ENCODE measurements at places on chromosomes 13 and 19. TPM values are rescaled to one million over a fixed set of nuclear protein-coding genes. Genes with fewer than 3 reads are reported as not detected.
A peak's percentile ranks its signal among the peaks of the same experiment; 100 is the strongest.

Gene ACP7
- total RNA-seq: not detected

- H3K36me3 ChIP-seq: peaks cover 9% of the 10 kb centered on the region
- H3K4me1 ChIP-seq: no peaks in the 10 kb centered on the region
- H3K27ac ChIP-seq: no peak overlapping the region
- H3K4me3 ChIP-seq: no peak overlapping the region
- no peak for DNase-seq
These were observed 27.5 kb downstream of the SPRYD7 start for GRCh38 chr13:49908637-49909036.

DNA sequence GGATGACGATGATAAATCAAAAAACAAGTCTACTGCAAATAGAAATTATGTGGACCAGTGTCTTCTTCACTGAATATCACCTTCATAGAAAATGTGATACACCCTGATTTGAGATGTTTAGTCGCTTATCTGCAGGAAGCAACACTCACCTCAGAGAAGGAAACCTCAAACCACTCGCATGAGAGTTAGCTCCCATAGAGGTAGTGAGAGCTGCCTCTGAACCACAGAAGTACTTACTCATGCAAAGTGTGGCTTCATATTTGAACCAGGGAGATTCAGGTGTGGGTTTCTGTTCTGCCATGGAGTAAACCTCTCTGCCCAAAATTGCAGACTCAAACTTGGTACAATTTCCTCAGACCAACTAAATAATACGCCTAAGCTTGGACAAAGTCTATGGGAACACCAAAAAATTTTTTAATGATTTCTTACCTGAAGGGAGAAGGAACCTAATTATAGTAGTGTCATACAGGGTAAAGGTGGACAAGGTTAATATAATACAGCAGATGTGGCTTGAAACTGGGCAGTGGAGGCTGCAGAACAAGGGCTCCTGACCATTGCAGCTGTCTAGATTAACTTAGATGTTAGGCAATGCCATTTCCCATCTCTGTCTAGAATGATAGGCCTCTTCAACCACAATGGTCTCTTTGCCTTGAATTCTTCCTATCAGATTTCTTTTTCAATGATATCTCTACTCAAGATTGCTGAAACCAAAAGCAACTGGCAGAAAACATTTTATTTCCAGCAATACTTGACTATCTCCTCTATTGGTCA is 29.6 kb upstream of the RCBTB2 start:
- no peaks in the 10 kb centered on the region for H3K36me3 ChIP-seq
- no peaks in the 10 kb centered on the region for H3K27me3 ChIP-seq

GRCh38 chr13:97295283-97296182 is 73.4 kb downstream of the MBNL2 start:
- no peak overlapping the region for H3K4me3 ChIP-seq
- H3K36me3 ChIP-seq: no peaks in the 10 kb centered on the region
- peaks cover 5% of the 10 kb centered on the region for H3K4me1 ChIP-seq

DNA sequence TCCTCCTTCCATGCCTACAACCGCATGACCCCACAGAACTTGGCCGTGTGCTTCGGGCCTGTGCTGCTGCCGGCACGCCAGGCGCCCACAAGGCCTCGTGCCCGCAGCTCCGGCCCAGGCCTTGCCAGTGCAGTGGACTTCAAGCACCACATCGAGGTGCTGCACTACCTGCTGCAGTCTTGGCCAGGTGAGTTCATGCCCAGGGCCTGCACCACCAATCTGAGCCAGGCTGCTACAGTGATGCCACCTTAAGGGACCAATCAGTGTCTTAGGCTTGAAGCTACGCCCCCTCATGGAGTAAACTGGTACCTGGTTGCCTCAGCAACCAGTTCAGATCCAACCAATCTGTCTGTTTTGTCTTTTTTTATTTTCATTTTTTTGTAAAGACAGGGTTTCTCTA is 5.2 kb downstream of the SYDE1 start:
- no peak overlapping the region for H3K27ac ChIP-seq
- no peak overlapping the region for H3K4me3 ChIP-seq
- no peaks in the 10 kb centered on the region for H3K27me3 ChIP-seq
- peaks cover 20% of the 10 kb centered on the region for H3K4me1 ChIP-seq
- no peak for DNase-seq
- peaks cover 82% of the 10 kb centered on the region for H3K36me3 ChIP-seq

- DNase-seq: no peak
- H3K27ac ChIP-seq: peak overlapping the region; percentile 100
- no peaks in the 10 kb centered on the region for H3K27me3 ChIP-seq
- peaks cover 35% of the 10 kb centered on the region for H3K4me1 ChIP-seq
- no peak overlapping the region for H3K4me3 ChIP-seq
- H3K36me3 ChIP-seq: peaks cover 4% of the 10 kb centered on the region
These were observed 107.8 kb downstream of the KCNRG start for GRCh38 chr13:50123002-50123401.

DNA sequence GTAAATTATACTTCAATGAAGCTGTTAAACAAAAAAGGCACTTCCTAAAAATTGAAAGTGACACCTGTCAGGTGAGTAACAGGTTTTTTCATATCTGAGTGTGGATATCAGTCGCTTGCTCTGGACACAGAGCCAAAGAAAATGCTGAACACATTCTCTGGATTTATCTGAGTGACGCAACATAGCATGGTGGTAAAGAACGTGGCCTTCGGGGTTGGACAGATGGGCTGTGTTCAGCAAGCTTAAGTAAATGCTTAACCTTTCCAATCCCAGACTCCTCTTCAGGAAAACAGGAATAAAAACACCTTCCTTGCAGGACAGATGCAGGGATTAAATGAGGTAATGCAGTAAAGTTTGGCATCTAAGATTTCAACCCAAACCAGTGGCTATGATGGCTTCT is 132.0 kb downstream of the FOXO1 start:
- no peak overlapping the region for H3K4me3 ChIP-seq
- no peak overlapping the region for H3K27ac ChIP-seq
- no peaks in the 10 kb centered on the region for H3K27me3 ChIP-seq

DNA sequence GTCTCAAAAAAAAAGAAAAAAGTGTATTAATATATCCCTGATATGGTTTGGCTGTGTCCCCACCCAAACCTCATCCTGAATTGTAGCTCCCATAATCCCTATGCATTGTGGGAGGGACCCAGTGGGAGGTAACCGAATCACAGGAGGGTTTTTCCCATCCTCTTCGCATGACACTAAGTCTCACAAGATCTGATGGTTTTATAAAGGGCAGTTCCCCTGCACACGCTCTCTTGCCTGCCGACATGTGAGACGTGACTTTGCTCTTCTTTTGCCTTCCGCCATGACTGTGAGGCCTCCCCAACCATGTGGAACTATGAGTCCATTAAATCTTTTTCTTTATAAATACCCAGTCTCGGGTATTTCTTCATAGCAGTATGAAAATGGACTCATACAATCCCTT is 17.7 kb downstream of the STK24 start:
- H3K27ac ChIP-seq: no peak overlapping the region
- no peaks in the 10 kb centered on the region for H3K27me3 ChIP-seq
- no peaks in the 10 kb centered on the region for H3K36me3 ChIP-seq
- H3K4me3 ChIP-seq: no peak overlapping the region
- DNase-seq: no peak

- DNase-seq: no peak
- H3K4me3 ChIP-seq: no peak overlapping the region
- no peaks in the 10 kb centered on the region for H3K27me3 ChIP-seq
- no peaks in the 10 kb centered on the region for H3K4me1 ChIP-seq
- H3K27ac ChIP-seq: no peak overlapping the region
- H3K36me3 ChIP-seq: no peaks in the 10 kb centered on the region
These were observed 1394.1 kb downstream of the PCDH9 start for GRCh38 chr13:65836066-65836465.

DNA sequence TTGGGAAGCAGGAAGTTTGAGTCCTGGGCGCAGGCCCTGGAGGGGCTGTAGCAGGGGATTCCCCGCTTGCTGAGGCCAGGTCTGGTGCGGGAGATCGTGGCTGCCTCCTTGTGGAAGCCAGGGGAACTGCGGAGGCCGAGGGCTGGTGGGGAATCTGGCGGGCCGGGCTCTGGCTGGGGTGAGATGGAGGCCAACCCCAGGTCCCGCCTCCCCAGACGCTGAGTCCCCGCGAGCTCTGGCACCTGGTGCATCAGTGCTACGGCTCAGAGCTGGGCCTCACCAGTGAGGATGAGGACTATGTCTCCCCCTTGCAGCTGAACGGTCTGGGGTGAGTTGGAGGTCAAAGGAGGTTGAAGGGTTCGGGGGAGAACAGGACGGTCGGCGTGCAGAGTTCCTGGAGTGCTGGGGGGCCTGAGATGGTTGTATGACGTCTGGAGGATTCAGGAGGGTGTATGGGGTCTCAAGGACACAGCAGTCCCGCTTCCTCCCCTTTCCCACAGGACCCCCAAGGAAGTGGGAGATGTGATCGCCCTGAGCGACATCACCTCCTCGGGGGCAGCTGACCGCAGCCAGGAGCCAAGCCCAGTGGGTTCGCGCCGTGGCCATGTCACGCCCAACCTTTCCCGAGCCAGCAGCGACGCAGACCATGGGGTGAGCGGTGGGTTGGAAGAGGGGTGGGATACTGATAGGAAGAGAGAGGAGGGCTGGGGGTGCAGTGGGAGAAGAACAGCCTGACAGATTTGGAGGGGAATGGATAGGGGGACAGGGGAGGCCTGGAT is 13.1 kb downstream of the GRAMD1A start:
- peaks cover 91% of the 10 kb centered on the region for H3K36me3 ChIP-seq
- H3K4me1 ChIP-seq: peaks cover 50% of the 10 kb centered on the region
- H3K27me3 ChIP-seq: no peaks in the 10 kb centered on the region
- H3K4me3 ChIP-seq: no peak overlapping the region
- peak overlapping the region; percentile 53 for H3K27ac ChIP-seq

DNA sequence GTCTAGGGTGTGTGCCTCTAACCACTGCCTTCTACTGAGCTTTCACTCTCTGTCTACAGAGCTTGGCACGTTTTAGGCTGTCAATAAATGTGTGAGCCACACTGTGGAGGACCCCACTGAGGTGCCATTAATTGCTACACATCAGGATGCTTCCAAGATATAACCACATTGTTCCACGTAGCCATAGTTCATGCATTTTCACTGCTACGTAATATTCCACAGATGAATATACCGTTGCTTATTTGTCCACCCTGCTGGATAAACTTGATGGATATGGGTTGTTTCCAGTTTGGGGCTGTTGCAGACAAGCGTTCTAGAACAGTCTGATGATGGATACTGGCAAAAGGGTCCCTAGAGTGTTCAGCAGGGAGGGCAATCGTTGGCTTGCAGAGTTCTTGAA is 11.3 kb upstream of the NUMBL start:
- no peaks in the 10 kb centered on the region for H3K27me3 ChIP-seq
- H3K27ac ChIP-seq: no peak overlapping the region
- peaks cover 18% of the 10 kb centered on the region for H3K36me3 ChIP-seq
- no peak for DNase-seq
- H3K4me3 ChIP-seq: no peak overlapping the region
- H3K4me1 ChIP-seq: no peaks in the 10 kb centered on the region
